ENCODE measurements at places on chromosomes 7 and 10.
A peak's percentile ranks its signal among the peaks of the same experiment; 100 is the strongest.

DNA sequence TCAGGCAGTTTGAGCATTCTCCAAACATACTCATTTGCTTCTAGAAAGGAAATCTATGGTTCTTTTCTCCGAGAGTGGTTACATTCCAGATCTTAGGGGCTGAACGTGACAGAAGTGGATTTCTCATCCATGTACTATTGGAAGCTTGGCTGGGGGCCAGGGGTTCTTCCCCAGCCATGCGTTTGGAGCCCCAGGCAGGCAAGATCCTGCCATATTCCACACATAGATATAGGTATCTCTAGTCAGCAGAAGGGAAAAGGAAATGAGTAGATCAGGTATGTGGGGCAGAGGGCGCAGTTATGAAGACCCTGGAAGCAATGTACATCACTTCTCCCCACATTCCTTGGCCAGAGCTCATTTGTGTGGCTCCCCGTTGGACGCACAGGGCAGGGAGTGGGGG is 299.8 kb downstream of the CCDC3 start:
- peak; percentile 70 for DNase-seq

- DNase-seq: no peak
Observed at GRCh38 chr7:157907091-157907490, 570.3 kb downstream of the DNAJB6 start.

GRCh38 chr10:133530506-133530905 is 3.3 kb downstream of the CYP2E1 start:
- DNase-seq: no peak

- DNase-seq: no peak
Observed at GRCh38 chr7:117082647-117083046, 129.3 kb downstream of the ST7 start.

GRCh38 chr7:14233076-14233867 is 243.8 kb upstream of the ETV1 start:
- DNase-seq: peak; percentile 55

DNA sequence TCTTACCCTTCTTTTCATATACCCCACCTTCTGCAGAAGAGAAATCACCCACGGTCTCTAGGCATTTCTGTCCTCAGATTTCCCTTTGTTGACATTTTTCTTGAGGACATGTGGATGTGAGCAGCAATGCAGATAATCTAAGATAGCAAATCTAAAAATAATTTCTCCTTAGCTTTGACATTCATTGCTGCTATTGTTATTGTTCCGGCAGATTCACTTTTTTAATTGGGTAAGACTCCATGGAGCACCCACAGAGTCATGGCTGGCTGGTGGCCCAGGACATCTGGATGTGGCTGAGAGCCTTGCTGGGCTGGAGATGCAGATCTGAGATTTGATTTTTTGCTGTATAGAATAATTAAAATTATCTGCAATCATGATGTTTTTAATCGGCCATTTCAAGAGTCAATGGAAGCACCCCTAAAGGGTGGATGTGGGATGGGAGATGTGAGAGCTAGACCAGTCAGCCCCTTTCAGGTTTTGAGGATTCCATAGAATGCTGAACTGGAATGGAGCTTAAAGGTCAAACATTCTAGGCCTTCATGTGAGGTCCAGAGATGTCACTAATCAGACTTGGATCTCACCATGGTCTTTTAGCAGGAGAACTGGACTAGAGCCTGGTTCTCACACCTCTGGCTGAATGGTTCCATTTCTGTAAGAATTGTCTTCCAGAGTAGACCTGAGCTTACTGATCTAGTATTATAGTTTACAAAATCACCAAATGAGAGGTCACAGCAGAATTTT is 37.5 kb downstream of the TAS2R41 start:
- no peak for DNase-seq

Data from fibroblast of skin of right biceps (primary cell).